ENCODE measurements at places on chromosomes 4 and X.
A peak's percentile ranks its signal among the peaks of the same experiment; 100 is the strongest.

- no peak for DNase-seq
These were observed 12.2 kb downstream of the SMPX start for GRCh38 chrX:21745756-21746155.

DNA sequence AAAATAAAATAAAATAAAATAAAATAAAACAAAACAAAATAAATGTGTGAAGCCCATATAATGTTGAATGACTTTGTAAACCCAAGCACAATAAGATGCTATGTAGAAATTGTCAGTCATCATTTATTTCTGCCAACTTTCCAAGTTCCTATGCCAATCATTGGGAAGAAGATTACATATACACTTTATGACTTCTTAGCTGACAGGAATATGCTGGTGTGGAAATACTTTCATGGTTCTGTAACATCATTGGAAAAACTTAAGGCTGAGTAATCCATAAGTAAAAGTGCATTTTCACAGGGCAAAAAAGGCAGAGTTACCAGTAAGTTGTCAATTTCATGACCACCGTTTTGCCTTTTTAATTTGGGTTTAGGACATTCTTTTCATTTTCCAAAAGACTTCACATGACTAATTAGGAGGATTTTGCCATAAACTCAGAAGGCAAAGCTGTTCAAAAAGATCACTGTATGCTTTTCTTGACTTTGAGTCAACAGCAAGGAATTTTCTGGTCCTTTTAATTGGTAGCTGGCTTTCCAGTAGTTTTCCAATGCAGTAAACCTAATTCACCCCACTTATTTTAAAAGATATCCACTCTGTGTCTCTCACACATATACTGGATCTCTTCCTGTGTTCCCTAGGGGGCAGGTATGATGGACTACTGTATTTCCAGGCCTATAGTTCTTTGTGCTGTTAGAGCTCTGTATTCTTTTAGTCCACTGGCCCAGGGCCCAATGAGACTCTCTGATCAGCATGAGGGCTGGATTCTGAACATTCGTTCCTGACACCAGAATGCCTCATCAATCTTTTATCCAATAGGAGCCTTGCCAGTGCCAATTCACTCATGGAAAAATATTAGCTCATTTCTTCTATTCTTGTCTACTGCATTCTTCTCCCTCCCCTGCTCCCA is 26.2 kb upstream of the SCRG1 start:
- DNase-seq = no peak

DNA sequence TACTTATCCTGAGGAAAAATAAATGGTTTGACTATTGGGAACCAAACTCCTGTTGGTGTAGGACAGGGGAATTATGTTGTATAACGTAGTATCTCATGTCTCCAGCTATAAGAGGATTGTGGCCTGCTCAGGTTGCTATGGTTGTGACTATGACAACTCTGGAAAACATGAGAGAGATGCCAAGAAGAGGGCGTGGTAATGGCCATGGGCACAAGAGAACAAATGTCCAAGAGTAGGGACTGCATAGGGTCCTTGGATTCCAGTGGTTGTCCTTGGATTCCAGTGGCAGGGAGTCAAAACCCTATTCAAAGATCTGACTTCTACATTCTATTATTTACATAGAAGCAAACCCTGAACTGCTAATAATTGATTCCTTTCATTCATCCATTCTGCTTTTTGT is 6.8 kb upstream of the MOB1B start:
- DNase-seq = no peak

GRCh38 chr4:122606364-122607043 is 14.4 kb downstream of the IL21 start:
- DNase-seq = no peak

GRCh38 chrX:13131396-13132137 is 87.1 kb upstream of the FAM9C start:
- DNase-seq = no peak

DNA sequence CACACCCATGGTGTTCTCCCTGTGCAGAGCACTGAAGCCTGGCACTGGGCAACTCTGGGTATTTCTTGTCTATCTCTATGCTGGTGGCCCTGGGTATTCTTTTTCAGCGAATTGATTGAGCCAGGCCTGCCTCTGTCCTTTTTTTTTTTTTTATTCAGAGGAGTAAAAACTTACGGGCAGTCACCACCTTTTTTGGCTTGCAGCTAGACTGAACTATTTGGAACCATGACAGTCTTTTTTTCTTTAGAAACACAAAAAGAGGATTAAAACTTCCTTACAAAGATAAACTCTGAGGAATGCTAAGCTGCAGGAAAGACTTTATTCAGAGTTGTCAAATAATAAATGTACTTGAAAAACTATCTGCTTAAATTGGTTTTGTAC is 119.2 kb upstream of the STIM2 start:
- no peak for DNase-seq

GRCh38 chrX:41733939-41734338 is 10.0 kb downstream of the GPR82 start:
- DNase-seq = no peak

- DNase-seq = no peak
These were observed at the start of gene SPATA18 for GRCh38 chr4:52051213-52051614. Gene SPATA18, plus strand, starts transcription at chr4:52051304. Its CDS starts 401 bp downstream, at chr4:52051705.

DNA sequence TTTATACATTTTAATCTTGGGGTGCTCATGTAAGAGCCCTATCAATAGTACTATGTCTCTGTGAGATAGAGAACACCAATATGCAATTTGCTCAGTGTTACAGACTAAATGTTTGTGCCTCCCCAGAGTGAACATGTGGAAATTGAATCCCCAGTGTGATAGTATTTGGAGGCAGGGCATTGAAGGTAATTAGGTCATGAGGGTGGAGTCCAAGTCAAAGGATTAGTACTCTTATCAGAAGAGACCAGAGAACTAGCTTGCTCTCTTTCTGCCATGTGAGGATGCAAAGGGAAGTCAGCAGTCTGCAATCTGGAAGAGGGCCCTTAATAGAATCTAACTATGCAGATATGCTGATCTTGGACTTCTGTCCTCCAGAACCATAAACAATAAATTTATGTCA is 1317.0 kb downstream of the STIM2 start:
- DNase-seq = no peak

DNA sequence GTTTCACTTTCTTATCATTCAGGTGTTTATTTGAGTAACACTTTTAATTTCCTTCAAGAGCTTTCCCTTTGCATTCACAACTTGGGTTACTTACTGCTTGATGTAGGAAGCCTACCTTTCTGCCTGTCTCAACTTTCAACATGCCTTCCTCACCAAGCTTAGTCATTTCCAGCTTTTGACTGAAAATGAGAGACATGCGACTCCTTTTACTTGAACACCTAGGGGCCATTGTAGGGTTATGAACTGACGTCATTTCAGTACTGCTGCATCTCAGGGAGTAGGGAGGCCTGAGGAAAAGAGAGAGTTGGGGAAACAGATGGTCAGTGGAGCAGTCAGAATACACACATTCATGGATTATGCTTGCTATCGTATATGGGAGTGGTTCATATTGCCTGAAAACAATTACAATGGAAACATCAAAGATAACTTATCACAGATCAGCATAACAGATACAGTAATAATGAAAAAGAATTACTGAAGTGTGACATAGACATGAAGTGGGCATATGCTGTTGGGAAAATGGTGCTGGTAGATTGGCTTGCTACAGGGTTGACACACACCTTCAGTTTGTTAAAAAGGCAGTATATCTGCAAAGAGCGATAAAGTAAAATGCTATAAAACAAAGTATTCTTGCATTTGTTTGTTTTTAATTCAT is 25.7 kb downstream of the USP53 start:
- no peak for DNase-seq

- DNase-seq = no peak
These were observed 128.6 kb upstream of the NPY2R start for GRCh38 chr4:155079871-155080270.

DNA sequence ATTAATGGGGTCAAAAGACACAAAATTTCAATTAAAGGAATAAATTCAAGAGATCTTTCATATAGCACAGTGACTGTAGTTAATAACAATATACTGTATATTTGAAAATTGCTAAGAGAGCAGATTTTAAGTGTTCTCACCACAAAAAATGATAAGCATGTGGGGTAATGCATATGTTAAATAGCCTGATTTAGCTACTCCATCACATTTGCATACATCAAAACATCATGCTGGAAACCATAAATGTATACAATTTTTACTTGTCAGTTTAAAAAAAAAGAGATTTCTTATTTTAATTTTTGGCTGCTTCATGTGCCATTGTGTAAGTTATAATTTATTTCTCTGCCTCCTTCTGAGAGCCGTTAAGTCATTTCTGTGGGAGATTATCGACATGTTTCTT is 65.9 kb downstream of the FAM184B start:
- DNase-seq = no peak

- DNase-seq = no peak
These were observed 131.9 kb downstream of the FHIP1A start for GRCh38 chr4:151540728-151541388.

- no peak for DNase-seq
These were observed 1.3 kb downstream of the SCRG1 start for GRCh38 chr4:173397604-173398003.

DNA sequence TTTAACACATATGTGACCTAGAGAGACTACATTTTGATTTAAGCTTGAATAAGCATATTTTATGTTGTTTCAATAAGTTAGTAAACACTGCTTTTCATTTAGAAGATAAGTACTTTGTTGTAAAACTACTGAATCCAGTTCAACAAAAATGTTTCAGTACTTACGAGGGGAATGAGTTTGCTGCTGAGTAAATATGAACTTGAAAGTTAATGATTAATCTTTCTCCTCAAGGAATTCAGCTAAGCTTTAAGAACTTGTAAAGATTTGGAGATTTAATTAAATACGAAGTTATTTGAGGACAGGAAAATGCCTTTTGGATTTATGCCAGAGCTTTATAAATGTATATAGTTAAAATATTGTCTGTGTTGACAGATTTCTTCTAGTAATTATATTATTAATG is 933.0 kb upstream of the LCORL start:
- no peak for DNase-seq

- DNase-seq = no peak
These were observed 185.9 kb downstream of the CFAP299 start for GRCh38 chr4:80521438-80521837.

DNA sequence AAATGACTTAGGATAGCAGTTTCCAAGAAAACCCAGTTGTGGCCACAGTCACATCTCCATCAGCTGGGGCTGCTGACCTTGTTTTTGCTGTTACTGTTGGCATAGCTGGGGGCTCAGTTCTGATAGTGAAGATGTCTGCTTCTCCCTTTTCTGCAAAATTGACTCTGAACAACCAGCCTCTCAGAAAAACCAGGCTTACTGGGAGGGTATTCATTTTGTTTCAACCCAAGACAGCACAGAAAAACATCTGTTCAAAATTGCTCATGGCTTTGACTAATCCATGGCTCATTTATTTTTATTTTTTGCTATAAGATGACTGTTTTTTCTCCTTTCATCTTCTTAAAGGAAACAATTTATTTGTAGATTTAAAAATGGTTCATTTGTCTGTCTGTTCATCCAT is 53.1 kb downstream of the RASL11B start:
- no peak for DNase-seq

- DNase-seq = no peak
These were observed 7.9 kb downstream of the SLC10A6 start for GRCh38 chr4:86841309-86841708.

DNA sequence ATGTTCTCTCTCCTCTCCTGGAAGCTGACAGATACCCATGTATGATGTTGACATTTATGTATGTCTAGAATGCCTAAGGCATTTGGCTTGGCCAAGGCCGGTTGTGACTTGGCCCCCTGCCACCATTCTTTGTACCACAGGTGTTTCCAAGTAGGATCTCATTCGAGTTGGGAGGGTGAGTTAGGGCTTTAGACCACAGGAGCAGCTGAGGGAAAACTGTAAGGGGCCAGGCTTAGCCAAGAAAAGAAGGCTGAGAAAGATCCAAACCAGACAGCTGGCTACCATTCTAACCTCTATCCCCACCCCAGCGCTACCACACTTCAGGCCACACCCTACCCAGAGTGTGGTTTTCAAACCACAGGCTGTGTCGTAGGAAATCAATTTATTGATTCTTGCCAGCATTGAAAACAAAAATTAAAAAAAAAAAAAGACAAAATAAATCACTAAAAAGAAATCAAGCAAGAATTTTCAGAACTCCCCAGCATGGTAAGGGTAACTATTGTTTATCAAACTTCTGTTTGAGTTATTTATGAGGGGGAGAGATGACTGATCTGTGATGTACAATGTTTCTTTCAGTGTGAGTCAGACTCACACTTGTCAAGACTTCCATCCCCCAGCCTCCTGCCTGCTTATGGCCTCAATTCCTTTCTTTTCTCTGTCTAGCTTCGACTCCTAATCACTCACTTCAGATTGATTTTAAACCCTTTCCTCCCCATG is 9.9 kb downstream of the TMSB4X start:
- DNase-seq = peak; percentile 18

DNA sequence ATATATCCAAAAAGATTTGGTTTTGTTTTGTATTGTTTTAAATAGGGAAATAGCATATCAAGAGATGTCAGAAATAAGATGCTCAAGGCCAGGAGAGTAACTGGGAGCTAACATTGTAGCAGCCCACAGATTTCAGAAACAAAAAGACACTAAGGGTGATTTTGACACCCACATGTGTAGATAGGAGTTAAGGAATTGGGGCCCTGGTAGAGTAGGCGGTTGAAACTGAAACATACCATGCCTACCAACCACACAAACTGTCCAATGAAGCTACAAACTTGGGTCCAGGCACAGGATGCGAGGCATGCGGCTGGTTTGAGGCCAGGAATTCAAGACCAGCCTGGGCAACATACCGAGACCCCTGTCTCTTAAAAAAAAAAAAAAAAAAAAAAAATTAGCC is 6.3 kb upstream of the HSPA4L start:
- no peak for DNase-seq

GRCh38 chr4:6013564-6013963 is 4.7 kb downstream of the C4orf50 start:
- no peak for DNase-seq

- no peak for DNase-seq
These were observed 5.5 kb upstream of the WFS1 start for GRCh38 chr4:6264225-6264540.

- no peak for DNase-seq
These were observed 22.3 kb downstream of the ASMTL start for GRCh38 chrX:1430451-1430850.

- DNase-seq = no peak
These were observed 25.5 kb downstream of the BBS12 start for GRCh38 chr4:122758033-122758432.

DNA sequence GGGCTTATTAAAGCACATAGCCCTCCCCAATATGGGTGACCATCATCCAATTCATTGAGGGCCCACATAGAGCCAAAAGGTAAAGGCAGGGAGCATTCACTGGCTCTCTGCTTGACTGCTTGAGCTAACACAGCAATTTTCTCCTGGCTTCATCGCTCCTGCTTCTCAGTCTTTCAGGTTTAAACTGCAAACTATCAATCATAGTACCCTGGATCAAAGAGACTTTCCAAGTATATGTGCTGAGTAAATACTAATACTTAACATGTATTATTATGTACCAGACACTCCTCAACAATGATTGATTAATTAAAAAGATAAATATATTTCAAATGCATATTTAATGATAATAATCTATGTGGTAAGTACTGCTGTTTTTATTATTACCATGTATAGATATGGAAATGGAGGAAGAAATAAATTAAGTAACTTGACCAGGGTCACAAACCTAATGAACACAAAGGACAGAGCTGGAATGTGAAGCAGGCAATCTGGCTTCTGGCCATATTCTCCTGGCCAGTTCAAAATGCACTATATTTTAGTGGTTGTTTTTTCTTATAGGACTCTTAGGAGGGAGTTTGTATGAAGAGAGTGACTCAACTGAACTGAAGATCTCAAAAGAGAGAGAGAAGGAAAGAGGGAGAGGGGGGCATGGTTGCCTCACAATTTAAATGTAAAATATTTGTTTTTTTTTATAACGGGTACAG is 1197.3 kb downstream of the TECRL start:
- no peak for DNase-seq

GRCh38 chrX:17527135-17527701 is 152.2 kb downstream of the NHS start:
- DNase-seq = no peak
